Gastroesophageal sphincter (tissue), 4 donors: ENCODE measurements at places on chromosomes 11 and 22.
A peak's percentile ranks its signal among the peaks of the same experiment; 100 is the strongest.

- ATAC-seq: no peak
Observed at GRCh38 chr11:119148720-119149017, 183 bp upstream of the ABCG4 start.

DNA sequence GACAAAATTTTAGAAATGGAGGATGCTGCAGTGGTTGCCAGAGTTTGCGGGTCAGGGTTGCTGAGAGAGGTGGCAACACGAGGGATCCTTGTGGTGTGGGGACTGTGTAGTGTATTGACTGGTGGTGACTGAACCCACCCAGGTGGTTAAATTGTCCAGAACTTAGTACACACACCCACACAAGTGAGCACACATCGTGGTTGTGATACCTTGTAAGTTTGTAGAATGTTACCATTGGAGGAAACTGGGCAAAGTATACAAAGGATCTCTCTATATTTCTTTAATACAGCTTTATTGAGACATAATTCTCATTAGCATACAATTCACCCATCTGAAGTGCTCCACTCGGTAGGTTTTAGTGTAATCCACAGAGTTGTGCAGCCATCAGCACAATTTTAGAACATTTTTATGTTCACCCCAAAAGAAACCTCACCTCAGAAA, 56.1 kb downstream of the MED15 start:
- ATAC-seq: no peak

DNA sequence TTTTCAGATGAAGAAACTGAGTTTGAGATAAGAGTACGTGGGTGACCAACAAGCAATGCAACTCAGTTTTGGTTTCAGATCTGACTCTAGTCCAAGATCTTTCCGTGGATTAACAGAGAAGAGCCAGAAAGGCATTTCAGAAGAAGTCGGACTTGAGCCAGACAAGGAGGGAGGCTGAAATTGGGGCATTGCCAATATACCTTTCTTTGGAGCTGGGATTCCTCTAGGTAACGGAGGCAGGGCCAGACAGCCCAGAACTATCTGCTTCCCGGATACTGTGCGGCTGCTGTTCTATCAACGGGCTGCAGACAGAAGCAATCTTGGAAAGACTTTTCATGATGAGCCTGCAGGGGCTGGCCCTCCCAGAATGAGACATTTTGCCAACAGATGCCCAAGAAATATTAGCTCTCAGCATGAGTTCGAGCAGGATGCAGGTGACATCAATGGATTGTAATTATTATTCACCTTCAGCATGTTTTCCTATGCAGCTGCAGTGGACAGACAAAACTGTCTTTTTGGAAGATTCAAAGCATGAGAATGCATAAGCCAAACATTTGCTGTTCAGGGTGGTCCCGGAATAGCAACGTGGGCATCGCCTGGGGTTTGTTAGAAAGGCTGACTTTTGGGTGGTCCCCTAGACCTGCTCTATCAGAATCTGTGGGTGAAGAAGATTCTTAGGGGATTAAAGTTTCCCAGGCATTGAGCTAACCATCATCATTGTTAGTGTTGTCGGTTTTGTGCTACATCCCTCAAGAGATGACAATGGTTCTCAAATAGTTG, 95.7 kb downstream of the SCN3B start:
- no peak for ATAC-seq

GRCh38 chr22:17705951-17706900, 67.7 kb downstream of the BCL2L13 start:
- ATAC-seq: peak; percentile 97

GRCh38 chr11:73154178-73154577, 12.1 kb upstream of the FCHSD2 start:
- ATAC-seq: no peak

DNA sequence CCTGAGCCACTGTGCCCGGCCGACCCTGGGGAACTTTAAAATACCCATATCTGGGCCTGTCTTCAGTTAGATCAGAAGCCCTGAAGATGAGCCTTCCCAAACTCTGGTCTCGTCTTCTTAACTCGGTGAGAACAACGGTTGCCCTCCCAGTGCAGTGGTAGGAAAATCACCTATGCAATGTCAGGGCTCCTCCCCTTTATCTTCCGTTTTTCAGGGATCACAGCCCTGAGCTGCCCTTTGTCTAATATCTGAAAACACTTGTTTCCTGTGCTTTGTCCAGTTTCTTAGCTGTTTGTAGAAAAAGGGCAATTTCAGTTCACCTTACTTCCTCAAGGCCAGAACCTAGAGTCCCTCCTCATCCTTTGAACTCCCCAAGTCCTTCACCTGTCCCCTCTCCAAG, 9.4 kb downstream of the DRAP1 start:
- no peak for ATAC-seq

- ATAC-seq: no peak
Observed at GRCh38 chr11:73542175-73542574, 55.7 kb downstream of the FAM168A start.

DNA sequence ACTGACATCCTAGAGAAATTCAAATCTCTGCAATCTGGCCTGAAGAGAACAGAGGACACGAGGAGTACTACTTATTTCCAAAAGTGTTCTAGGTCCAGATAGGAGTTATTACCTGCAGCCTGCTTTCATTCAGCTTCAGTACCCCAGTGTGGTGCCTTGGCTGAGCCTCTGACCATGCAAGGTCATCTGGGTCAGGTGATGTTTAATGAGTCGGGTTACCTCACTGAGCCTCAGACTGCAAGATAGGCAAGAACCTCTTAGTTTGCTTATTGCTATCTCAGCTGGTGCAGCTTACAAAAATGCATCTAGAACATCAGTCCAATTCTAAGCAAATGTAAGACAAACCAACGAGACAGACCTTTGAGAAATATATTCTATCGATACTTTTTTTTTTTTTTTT, 9.5 kb upstream of the NF2 start:
- no peak for ATAC-seq

DNA sequence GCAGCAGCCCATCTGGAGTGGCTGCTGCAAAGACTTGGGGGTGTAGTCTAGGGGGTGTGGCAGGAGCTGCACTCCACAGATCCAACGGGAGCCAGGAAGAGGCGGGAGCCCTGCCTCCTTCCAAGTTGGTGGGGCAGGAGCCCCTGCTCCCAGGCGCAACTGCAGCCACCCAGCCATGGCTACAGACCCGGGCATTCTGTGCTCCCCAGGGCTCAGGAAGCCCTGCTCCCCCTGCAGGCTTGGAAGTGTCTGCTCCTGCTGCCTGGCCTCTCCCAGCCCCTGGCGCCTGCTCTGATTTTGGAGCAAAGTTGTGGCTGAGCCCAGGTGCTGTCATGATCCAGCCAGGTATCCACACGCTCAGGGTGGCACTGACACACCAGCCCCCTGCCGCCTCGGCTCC, 58.5 kb downstream of the CCDC34 start:
- ATAC-seq: no peak

GRCh38 chr11:112113539-112114457, 27.1 kb downstream of the SDHD start:
- no peak for ATAC-seq

- no peak for ATAC-seq
Observed at GRCh38 chr11:78351979-78352841, 65.4 kb downstream of the GAB2 start.

DNA sequence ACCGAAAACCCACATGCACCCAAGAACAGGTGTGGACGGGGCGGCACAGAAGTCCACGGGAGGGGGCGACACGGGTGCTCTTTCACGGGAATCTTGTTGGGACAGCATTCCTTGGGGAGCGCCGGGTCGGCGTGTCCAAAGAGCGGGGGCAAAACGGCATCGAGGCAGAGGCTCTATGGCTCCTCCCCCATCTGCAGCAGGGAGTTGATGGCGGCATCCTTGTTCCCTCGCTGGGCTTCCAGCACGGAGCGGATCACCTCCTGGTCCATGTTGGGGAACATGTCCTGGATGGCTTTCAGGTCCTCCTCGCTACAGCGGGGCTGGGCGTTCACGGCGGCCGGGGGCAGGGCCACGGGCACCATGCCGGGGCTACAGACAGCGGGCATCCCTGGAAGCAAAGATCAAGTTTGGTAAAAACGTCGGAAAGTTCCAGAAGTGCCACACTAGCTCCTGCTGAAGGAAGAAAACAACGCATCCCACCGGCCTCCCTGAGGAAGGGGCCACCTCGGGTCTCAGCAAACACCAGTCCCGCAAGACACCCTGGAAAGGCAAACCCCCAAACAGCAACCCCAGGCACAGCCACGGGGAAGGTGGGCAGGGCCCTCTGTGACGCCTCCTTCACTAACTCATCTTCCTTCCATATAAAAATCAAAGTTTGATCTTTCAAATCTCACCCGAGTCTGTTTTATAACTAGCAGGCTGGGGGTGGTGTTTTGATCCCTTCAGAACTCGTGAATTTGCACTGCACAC, 32.4 kb downstream of the TOLLIP start:
- ATAC-seq: no peak

- ATAC-seq: no peak
Observed at GRCh38 chr22:48554893-48555572, 1272.6 kb downstream of the BRD1 start.

DNA sequence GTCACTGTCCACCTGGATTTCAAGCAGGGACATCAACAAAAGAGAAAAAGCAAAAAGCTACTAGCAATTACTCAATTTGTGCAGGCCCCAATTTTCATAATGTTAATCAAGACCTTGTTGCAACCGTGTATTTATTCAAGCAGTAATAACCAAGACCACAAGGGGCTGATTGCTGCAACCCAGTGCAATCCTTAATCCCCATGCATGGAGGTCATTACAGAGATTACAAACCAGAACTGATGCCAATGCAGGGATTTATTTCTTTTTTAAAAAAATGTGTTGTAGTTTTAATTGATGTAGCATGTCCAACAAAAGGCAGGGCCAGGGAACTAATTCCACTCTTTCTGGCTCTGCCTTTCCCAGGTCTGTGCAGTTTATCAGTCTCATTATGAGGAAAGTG, 18.4 kb downstream of the TECTA start:
- ATAC-seq: no peak

GRCh38 chr22:17107547-17107810, 13.7 kb downstream of the TMEM121B start:
- ATAC-seq: no peak

DNA sequence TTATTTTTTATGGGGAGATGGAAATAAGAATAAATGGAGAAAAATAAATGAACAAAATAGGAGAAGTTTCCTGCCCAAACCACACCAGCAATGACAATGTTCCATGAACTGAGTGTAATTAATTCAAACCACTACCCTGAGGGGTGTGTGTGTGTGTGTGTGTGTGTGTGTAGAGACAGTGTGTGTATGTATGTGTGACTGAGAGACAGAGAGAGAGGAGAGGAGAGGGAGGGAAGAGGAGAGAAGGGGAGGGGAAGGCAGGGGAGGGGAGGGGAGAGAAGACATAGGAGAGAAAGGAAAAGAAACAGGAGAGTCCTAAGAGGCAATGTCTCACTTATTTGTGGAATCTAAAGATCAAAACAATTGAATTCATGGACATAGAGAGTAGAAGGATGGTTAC, 65.0 kb upstream of the POU2AF1 start:
- no peak for ATAC-seq

DNA sequence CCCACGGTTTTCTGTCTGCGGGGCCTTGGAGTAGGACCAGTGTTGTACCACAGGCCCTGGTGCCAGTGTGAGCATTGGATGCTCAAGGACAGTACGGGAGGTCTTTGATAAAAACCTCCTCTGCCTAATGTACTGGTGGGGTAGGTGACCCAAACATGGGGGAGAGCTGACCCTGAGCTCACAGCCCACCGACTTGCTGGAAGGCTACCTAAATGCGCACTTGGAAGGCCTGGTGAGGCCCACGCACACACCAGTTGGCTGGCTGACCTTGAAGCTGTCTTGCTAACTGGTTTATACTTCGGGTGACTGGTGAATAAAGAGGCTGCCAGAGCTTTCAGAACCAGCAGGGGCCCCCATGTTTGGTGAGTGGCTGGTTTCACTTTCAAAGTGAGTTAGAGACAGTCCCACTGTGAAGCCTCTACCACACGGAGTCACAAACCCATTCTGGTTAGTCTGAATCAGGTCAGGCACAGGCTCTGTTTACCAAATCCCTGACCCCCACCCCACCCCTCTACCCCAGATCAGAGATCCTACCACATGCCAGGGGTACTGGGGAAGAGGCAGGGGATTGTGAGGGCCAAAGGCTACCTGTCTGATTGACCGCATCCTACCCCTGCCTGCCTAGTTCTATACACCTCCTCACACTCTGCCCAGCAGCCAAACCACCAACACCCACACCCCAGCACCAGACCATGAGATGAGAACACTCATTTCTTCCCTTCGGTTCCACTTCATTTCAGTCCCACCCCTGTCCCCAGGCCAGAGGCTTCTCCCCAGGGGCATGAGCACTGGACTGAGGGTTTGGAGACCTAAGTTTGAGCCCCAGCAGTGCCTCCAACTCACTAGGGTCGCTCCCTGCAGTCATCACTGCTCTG, 12.7 kb upstream of the IL2RB start:
- no peak for ATAC-seq

GRCh38 chr11:117420143-117420485, 92.5 kb downstream of the CEP164 start:
- ATAC-seq: no peak

- no peak for ATAC-seq
Observed at GRCh38 chr22:46042786-46043185, 65.8 kb upstream of the WNT7B start.

GRCh38 chr11:19395050-19395449, 154.3 kb upstream of the E2F8 start:
- ATAC-seq: no peak

DNA sequence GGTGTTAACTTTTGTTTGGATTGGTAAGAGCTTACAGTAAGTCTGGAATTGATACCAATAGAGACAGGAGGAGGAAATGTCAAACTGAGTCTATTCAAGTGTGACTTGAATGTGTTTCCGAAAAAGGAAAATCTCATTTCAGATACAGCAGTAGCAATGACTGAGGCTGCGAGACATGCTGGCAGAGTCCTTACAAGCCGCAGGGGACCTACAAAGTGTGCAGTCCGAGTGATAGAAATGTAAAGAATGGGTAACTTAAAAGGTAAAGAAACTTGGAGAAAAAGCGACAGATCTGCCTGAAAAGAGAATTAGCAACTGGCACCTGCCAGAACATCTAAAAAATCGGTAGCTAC, 444 bp downstream of the CWF19L2 start:
- ATAC-seq: no peak

DNA sequence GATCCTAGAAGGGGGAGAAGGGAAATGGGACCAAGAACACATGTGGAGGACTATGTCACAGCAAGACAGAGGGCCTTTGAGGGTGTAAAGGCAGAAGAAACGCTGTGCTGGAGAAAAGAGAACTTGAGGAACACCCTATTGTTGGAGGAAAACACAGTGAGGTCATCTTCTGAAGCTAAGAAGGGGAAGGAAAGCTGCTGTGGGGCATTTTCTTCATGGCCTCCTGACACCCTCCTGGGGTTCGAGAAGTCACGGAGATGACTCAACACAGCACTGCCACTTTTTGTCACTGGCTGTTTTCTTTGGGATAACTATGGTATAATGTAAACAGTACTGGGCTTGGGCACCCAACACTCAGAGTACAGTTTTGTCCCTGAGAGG, 492.6 kb upstream of the CADM1 start:
- ATAC-seq: no peak
